ENCODE measurements at places on chromosomes 4 and X.

- DNase-seq: no peak
Measured at GRCh38 chrX:83759872-83760271, 101.1 kb upstream of the CYLC1 start.

DNA sequence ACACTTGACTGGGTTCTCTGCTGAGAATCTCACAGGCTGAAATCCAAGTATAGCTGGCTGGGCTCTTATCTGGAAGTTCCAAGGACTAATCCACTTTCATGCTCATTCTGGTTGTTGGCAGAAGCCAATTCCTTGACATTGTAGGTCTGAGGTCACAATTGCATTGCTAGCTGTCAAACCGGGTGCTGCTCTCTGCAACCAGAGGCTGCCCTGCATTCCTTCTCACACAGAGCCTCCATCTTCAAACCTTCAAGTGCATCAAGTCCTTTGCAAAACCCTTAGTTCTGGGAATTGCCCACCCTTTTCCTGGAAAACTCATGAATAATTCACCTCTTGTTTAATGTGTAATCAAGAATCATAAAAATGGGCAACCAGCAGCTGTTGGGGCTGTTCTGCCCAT lies 404.2 kb downstream of the KCNIP4 start:
- no peak for DNase-seq

DNA sequence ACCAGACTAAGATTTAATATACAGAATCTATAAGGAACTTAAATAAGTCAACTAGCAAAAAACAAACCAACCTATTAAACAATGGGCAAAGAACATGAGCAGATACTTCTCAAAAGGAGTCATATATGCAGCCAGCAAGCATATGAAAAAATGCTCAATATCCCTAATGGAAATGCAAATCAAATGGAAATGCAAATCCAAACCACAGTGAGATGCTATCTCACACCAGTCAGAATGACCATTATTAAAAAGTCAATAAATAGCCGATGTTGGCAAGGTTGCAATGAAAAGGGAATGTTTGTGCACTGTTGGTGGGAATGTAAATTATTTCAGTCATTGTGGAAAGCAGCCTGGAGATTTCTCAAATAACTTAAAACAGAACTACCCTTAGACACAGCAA lies 97.0 kb upstream of the SLC6A14 start:
- no peak for DNase-seq

GRCh38 chr4:184437565-184438265 lies 36.6 kb downstream of the IRF2 start:
- DNase-seq: no peak
